Hematopoietic multipotent progenitor cell treated with erythropoietin and hydrocortisone succinate and interleukin-3 and kit ligand, for 8 days (in vitro differentiated cells): ENCODE measurements at places on chromosomes 2 and 18.
A peak's percentile ranks its signal among the peaks of the same experiment; 100 is the strongest.

DNA sequence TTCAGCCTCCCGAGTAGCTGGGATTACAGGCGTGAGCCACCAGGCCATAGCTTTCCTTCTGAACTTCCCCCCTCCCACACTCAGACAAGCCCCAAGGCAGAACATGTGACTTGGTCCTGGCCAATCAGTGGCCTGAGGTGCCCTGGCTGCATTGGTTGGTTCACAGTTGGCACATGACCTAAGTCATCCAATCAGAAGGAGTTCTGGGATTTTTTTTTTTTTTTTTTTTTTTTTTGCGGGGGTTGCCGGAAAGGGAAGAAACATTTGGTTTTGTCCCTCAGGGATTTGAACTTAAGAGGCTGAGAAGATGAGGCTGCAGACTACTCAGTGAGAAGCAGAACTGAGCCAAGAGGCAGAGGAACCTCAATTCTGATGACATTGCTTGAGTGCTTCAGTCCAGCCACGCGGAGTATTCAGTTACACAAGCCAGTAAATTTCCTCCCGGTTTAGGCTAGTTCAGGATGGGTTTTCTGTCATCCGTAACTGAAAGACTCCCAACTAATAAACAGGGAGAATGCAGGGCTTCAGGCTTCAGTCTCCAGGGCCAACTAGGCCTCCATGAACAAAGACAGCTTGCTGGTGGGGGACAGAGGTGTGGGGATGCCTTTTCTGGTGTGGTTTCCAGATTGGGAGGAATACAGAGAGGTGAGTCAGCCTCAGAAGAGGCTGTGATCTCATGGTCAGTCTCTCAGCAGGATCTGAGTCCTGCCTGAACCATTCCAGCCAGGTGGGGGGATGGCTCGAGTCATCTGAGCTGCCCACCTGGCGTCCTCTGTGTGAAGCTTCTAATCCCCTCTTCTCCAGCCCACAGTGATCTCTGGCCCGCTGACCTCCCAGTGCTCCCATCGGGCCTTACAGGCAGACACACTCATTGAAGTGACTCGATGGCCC is 9.2 kb downstream of the PTMA start:
- peak; percentile 60 for DNase-seq

- DNase-seq, result peak; percentile 62
Observed at GRCh38 chr2:8314063-8314462, 367.8 kb upstream of the ID2 start.

- DNase-seq, result no peak
Observed at GRCh38 chr2:120960770-120961366, 225.2 kb downstream of the GLI2 start.

- DNase-seq, result peak; percentile 66
Observed at GRCh38 chr2:161223139-161223732, 63.0 kb downstream of the TANK start.

DNA sequence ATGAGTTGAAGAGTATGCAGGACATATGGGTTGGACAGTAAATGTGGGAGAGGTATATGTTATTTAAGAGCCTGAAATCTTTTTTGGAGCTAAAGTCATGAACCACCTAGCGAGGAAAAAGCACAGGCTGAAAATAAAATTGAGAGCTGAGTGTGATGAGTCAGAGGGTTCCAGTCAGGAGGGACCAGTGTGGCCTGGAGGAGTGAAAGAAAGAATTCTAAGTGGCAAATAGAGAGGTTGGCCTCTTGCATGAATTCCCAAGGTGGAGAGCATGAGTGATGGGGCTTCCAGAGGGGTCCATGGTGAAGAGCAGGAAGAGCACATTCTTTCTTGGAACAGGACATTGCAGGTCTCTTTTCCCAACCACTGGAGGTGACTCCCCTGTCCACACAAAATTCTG is 282.6 kb downstream of the TDRD15 start:
- no peak for DNase-seq

- no peak for DNase-seq
Observed at GRCh38 chr2:15909736-15910135, 30.6 kb upstream of the MYCN start.

DNA sequence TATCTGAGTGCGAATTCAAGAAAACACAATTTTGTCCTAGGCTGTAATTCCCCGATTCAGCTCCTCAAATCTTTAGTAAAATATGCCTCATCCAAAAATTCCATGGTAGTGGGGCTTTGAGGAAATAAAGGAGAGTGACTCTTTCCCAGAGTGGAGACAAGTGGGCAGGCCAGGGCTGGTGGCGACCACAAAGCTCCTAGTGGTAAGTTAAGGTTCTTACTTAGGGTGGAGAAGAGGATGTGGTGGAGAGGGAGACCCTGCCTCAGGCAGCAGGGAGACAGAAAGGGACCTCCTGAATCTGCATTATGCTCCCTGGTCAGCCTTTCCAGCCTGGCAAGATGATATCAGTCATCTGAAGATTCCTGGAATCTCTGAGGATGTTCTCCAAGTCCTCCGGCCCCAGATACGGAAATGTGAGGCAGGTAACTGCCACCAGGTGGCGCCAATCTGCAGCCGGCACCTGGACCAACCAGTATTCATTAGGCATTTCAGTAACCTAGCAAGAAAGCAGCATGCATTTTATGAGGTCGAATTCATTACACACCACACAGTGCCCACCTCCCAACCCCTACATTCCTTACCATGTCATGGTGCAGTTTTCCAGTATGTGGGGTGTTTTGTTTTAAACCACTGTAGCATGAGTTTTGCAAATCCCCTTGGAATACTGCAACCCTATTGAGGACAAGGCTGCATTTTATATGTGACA is 106.4 kb downstream of the POLE4 start:
- DNase-seq, result peak; percentile 54

- DNase-seq, result no peak
Observed at GRCh38 chr2:151021747-151022452, 239.8 kb downstream of the RBM43 start.

DNA sequence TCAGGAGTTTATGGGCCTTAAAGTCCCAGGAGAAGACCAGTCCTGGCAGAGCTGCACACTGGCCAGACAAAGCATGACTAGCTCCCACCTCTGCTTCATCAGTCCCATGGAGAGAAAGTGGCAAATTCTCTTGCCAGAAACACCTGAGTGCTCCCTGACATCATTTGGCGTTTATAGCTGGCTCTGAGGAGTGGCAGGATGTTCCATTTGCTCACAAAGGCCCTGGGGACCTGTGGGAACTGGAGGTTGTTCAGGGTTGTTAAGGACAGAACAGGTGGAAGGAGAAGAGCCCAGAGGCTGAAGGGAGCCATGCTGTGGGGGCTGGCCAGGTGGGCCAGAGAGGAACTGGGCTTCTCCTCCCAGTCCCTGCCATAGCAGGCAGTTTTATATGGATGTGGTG is 56.1 kb downstream of the RPL37A start:
- DNase-seq, result no peak

GRCh38 chr18:68234676-68235075 is 480.2 kb downstream of the TMX3 start:
- DNase-seq, result no peak

DNA sequence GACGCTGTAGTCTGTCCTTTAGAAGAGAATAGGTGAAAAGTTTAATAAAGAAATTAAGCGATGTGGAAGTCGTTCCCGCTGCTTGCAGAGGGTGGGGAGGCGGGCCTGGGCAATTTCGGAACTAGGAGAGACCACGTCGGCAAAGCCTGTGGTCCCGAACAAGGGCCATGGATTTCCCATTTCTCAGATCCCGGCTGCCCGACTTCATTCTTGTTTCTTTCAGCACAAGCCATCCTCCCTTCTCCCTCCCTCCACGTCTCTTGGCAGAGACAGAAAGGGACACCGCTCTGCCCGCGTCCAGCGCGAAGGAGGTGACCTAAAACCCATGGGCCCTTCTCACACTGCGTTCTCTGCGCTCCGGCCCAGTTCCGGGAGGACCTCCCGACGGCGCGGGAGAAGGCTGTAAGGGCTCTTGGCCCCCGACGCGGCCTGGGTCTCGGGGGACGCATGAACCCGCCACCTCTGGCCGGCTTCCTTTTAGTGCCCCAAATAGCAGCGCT is 2.2 kb upstream of the BCL2L11 start:
- DNase-seq, result no peak

DNA sequence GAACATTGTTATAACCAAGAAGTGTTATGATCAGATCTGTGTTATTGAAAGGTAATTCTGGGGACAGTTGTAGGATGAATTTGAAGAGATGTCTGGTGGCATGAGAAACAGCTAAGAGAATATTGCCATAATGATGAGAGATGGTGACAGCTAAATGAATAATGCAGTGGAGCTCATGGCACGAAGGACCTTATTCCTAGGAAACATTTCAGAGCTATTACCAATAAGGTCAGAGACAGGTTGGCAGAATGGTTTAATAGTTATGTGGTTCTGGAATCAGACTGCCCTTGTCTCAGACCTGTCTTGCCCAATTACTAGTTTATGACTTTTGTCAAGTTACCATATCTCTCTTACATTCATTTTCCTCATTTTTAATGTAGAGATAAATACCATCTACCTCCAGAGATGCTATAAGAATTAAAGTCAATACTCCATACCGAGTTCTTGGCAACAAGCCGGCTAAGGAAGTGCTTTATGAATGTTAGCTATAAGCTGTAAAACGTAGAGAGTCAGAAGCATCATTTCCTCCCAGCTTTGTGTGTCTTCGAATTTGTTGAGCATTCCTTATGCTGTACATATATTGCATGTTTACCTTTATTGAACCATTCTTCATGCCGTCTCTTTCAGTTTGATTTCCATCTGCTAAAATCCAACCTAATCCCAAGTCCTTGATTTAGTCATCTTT is 73.6 kb upstream of the COL5A2 start:
- no peak for DNase-seq

DNA sequence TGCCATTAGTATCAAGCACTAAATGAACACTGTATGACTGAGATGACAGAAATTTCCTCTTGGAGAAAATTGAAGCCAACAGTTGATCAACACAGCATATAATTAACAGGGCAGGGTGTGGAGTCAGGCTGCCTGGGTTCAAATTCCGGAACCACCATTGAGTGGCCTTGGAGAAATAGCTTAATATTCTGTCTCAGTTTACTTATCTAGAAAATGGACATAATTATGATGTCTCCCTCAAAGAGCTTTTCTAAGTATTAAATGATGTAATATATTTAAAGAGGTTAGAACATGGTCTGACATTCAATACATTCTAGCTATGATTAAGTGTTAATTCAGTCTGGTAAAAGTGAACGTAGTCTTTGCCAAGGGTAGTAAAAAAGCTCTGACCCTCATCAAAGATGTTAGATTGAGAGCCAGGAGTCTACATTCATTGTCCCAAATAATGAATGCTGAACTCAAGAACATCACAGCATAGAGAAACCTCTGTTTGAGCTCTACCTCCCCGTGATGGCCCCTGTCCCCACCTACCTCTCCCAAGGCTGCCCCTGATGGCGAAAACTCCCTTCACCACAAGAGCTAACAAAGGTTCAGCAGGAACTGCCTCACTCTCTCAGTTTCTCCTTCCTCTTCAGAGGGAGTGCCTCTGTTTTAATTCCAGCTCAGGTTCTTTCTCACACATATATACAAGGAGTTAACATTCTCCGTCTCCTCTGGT is 2.7 kb upstream of the VWA3B start:
- no peak for DNase-seq

DNA sequence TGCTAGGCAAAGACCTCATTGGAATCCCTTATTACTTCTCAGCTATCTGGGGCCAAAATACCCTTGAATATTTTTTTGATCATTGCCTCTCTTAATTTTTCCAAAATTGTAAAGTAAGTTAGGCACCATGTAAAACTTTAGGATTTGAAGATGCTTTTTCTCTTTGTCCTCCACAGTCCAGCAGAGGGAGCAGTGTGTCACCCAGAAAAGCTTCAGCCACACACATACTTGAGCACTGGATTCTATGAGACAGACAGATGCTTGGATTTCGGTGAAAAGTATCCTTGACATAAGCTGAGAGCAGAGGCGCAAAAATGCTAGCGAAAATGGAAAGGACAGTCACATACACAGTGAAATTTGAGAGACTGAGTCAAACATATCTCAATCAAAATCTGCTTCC is 74.7 kb upstream of the KCNJ3 start:
- DNase-seq, result peak; percentile 17

DNA sequence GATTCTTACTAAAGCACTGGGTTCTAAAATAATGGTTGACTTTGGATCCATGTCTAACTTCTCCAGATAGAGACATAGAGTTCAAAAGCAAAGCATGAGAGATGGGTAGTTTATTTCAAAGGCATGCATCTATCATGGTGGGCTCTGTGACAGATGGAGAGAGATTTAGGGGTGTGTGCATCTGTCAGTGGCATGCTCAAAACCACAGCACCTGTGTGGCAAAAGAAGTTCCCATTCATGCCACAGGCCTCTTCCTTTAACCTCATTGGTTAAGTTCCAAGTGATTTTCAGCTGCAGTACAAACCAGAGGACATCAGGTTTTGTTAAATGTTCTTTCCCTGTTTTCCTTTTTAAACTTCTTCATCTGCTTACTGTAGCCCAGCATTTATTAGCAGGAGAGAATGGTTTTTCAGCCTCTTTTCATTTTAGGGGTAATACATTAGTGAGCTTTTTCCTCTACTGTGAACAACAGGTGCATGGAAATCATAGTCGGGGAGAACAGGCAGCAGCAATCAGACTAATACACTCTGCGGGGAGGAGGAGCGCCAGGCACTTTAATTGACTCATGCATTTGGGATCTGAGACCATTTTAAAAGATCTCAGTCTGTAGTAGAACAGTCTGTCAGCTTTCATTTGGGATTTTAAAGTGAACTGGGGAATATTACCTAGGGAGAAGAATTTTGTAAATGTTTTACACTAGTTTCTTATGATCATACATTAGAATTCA is 52.4 kb upstream of the UPP2 start:
- DNase-seq, result no peak

GRCh38 chr2:29216609-29216909 is 101.3 kb downstream of the CLIP4 start:
- no peak for DNase-seq

DNA sequence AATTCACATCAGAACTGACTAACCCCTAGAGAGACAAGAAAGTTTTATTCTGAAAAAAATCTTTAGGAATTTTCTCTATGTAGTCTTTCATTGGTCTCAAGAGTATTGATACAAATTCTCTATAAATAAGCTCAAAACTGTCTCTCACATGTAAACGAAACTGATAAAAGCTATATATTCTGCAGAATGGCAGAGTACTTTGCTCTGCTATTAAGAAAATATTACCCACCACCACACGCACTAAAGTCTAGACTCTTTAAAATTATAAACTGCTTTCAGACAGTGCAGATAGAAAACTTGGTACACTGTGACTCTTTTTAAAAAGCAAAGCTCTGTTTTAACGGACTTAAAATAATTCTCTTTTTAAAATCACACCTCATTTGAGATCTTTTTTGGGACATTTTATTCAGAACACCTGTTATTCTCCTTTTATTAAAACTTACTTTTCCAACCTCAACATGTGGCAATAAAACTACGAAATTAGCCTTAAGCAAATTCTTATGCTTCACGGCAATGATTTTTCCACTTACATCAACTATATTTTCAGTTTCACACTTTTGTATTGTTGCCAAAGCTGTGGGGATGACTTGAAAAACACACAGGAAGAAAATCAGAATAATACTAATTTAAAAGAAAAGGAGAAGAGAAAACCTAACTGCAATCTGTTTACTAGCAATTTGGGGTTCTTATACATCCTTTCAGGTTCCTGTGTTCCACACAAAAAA is 58.0 kb downstream of the CCDC88A start:
- no peak for DNase-seq

GRCh38 chr18:48184118-48184517 is 225.1 kb downstream of the ZBTB7C start:
- no peak for DNase-seq
